ENCODE measurements at places on chromosomes 2 and 18.

- no peak for DNase-seq
Measured at GRCh38 chr2:45343251-45344017, 267.6 kb downstream of the SRBD1 start.

DNA sequence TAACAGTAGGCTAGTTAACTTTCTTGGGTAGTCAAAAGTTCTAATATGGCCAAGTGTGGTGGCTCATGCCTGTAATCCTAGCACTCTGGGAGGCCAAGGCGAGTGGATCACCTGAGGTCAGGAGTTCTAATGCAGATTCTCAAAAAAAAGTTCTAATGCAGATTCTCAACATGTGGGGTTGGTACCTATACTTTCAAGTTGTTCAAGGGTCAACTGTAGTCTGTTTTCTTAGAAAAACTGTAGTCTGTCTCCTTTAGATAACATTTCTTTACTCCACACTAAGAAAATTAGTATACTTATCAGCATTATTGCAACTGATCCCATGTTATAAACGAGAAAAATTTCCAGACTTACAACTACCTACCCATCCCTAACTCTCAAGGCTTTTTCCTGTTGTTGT, 16.6 kb downstream of the INO80D start:
- no peak for DNase-seq

DNA sequence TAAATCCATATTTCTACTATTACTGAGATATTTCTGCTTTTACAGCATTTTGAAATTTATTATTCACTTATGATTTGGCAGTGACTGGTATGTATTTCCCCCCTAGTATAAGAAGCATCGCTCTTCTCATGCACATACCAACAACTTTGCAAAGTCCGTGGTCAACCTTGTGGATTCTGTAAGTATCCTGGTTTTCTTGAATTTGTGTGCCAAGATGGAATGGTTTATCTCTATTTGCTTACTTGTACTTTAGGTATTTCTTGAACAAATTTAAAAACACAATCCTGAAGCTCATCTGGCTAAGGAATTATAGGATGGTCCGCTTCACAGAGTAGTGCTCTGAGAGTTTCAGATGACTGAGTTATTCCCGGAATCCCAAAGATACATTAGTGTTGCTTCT, 85.0 kb upstream of the FAM237A start:
- DNase-seq: no peak

GRCh38 chr2:33526132-33526531, 49.7 kb downstream of the RASGRP3 start:
- no peak for DNase-seq

- DNase-seq: peak; percentile 75
Measured at GRCh38 chr2:237978058-237978712, 11.4 kb downstream of the UBE2F start.

- no peak for DNase-seq
Measured at GRCh38 chr2:165874445-165875039, 79.0 kb downstream of the TTC21B start.

DNA sequence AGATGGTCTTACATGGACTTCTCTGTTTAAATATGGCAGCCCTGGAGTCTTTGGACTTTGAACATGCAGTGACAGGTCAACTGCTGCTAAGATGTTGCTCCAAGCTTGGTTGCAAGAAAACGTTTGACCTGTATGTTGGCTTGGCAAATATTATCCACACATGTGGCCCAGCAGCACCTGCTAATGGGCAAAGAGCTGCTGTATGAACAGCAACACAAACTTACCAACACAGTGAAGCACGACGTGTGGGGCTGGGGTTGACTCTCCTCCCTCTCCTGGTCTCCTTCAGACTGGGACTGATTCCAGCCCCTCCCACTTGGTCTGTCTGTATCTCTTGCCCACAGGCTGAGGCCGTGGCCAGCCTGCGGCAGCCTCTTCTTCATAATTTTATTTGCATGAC, 3.8 kb downstream of the KCNE4 start:
- peak; percentile 45 for DNase-seq

DNA sequence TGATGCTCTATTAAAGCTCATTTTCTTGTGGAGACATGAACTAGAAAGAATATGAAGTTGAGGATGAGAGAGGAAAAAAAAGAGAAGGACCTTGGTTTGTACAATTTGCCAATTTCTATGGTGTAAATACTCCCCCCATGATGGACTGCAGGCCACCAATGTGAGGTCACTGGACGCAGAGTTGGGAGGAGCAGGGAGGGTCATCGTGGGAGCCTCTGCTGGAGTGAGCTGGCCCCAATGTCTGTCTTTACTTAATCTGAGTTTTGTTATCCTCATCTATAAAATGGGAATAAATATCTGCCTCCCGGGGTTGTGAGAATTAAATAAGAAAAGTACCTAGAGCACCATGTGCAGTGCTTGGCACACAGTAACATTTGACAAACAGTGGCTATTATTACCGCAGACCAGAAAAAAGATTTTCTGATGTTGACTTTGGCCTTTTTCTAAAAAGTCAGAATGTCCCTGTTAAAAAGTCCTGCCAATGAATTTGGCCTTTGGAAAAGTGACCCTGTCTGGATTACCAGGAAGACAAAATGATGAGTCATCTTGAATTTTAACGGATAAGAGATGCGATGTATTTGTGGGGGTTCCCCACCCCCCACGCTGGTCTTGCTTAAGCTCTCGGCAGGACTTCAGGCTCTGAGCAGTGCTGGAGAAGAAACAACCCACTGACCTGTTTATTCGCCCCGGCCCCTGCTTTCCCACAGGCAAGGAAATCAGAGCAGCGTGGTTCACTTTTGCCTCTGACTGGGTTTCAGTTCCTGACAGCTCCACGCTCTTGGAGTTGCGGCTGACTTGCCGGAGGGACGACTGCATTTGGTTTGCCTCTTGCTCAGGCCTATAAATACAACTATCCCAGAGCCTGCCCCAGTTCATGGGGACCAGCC, 50.3 kb upstream of the FOSL2 start:
- DNase-seq: peak; percentile 92

- DNase-seq: no peak
Measured at GRCh38 chr2:147910990-147911473, 66.2 kb downstream of the ACVR2A start.

GRCh38 chr2:8549942-8550341, 131.9 kb upstream of the ID2 start:
- no peak for DNase-seq

GRCh38 chr2:32572737-32573136, 55.1 kb upstream of the TTC27 start:
- no peak for DNase-seq

DNA sequence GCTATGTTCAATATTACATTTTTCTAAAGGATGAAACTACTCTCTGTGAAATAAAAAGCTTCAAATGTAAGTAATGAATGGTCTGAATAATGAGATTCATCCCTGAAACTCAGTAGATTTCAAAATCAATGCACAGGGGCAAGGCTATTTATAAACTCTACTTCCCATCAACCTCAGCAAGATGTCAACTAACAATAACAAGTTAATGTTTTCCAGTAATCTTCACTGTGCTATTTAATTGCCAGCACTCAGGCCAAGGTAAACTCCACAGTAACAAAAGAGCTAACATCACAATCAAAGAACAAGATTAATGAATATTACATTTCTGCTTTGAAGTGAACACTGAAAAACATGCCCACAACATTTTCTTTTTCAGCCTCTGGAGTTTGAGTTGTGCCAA, 144.3 kb upstream of the ZFP36L2 start:
- DNase-seq: no peak

- no peak for DNase-seq
Measured at GRCh38 chr18:52888014-52888413, 548.0 kb downstream of the DCC start.

GRCh38 chr18:8948471-8949149, 153.9 kb upstream of the NDUFV2 start:
- no peak for DNase-seq
